Bronchus fibroblast of lung (primary cell): ENCODE measurements at places on chromosomes 7 and 10. TPM values are rescaled to one million over a fixed set of nuclear protein-coding genes. Genes with fewer than 3 reads are reported as not detected.

APBB1IP gene
- total RNA-seq: not detected in 2 replicates

NRAP gene
- not detected in 2 replicates for total RNA-seq

AKR1D1 gene
- total RNA-seq: not detected in 2 replicates

METTL27 gene
- total RNA-seq: 1.5 and 2.9 TPM in 2 replicates

CFAP70 gene
- total RNA-seq: under 0.01 and 0.34 TPM in 2 replicates

FGL2 gene
- 0.15 and 0.34 TPM in 2 replicates for total RNA-seq

ANKRD1 gene
- total RNA-seq: 6.5 and 6.6 TPM in 2 replicates

KAZALD1 gene
- 11.0 and 11.8 TPM in 2 replicates for total RNA-seq

CYP3A7 gene
- total RNA-seq: 0.34 TPM in 1 of 2 replicates, not detected in the other

TMEM72 gene
- not detected in 2 replicates for total RNA-seq

SPDYE1 gene
- not detected in 2 replicates for total RNA-seq

ADAM8 gene
- 1.2 and 2.0 TPM in 2 replicates for total RNA-seq

ZNF775 gene
- 5.9 and 7.4 TPM in 2 replicates for total RNA-seq

MYO3A gene
- not detected in 2 replicates for total RNA-seq
